ENCODE measurements at places on chromosomes 3 and 15. TPM values are rescaled to one million over a fixed set of nuclear protein-coding genes. Genes with fewer than 3 reads are reported as not detected.

Gene GPR149
- not detected for total RNA-seq

Gene ROBO2
- not detected for total RNA-seq

Gene PLA2G4E
- 0.12 TPM for total RNA-seq

Gene STXBP5L
- not detected for total RNA-seq

Gene OR4F15
- not detected for total RNA-seq

Gene PLA2G4D
- total RNA-seq: not detected

Gene ARPP19
- total RNA-seq: 213 TPM

Gene SERPINI2
- not detected for total RNA-seq

Gene SPINK8
- not detected for total RNA-seq

Gene CHRM5
- total RNA-seq: not detected

Gene C2CD4A
- not detected for total RNA-seq

Gene ATP13A3
- total RNA-seq: 125 TPM

Gene HIGD2B
- total RNA-seq: not detected

Gene PARP16
- 5.9 TPM for total RNA-seq

Gene CACNA1D
- total RNA-seq: 0.26 TPM

All from MCF 10A (cell line).